Stimulated activated CD8-positive, alpha-beta memory T cell treated with anti-CD3 and anti-CD28 coated beads, Interleukin-4, amount 100 ng/mL, for 1 hour (primary cell): ENCODE measurements at places on chromosomes 4 and X.

- no peak for DNase-seq
These were observed 16.2 kb downstream of the POU4F2 start for GRCh38 chr4:146654687-146655520.

GRCh38 chr4:168506014-168506413 lies 9.2 kb downstream of the PALLD start:
- DNase-seq, result no peak

DNA sequence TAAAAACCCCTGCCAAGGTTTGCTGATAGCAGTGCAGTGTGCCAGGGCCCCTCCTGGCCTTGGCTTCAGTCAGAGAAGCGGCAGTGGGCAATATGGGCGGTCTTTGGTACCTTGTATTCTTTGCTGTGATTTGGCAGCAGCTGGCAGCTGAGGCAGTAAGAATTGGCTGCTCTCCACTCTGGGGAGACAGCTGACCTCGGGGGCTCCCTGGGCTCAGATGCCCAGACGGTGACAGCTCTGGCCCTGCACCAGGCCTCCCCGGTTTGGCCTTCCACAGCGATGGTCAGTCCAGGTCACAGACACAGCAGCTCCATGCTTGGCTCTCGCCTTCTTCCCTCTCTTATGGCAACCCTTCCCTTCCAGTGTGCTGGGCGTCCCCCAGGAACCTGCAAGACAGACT lies 330.9 kb downstream of the BCOR start:
- DNase-seq, result no peak

DNA sequence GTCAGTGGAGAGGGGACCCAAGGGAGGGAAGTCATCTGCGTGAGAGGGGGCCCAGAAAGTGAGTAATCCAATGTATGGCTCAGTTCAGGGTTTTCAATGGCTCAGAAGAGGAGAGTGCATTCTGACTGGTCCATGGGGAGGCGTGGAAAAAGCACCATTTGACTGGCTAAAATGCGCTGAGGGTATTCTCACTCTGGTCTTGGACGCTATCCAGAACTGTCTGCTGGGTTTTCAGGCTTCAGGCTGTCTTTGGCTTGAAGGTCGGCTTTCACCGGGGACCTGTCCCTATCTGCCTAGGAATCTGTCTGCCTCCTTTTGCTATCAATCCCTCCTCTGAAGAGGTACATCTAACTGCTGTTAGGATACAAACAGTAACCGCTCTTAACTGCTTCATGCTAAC lies 26.4 kb downstream of the EPGN start:
- no peak for DNase-seq

GRCh38 chr4:5705647-5706320 lies 2.6 kb downstream of the EVC2 start:
- no peak for DNase-seq

- DNase-seq, result no peak
These were observed 53.9 kb downstream of the PPARGC1A start for GRCh38 chr4:23835774-23836478.

- DNase-seq, result no peak
These were observed 299.5 kb downstream of the ARHGAP24 start for GRCh38 chr4:85774489-85774888.

DNA sequence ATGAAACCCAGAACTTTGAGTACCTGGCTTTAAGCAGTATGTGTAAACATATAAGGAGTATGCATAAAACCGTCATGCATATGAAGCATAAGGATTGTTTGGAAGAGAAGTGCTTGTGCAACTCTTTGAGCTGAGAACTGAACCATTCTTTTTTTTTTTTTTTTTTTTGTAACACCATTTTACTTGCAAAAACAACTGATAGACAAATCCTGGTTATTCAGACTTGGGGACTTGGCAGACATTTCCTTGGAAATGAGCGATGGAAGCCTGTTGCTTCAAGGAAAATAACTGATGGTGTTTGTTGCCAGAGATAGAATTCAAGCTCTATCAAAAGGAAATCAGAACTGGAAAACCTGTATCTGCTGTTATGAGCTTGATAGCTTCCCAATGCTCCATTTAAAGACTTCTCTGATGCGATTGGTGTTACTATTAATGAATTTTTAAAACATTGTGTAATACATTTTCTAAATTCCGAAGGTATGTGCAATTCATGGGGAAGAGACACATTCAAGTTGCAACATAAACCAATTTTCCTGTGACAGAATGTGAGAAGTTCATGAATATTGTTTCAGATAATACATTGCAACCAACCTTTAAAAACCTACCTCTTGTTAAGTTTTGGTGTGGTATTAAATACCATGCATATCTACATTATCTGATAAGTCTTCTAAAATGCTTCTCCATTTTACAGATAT lies 47.0 kb upstream of the FAT1 start:
- no peak for DNase-seq

GRCh38 chrX:109716431-109717028 lies 16.5 kb downstream of the ACSL4 start:
- DNase-seq, result no peak

DNA sequence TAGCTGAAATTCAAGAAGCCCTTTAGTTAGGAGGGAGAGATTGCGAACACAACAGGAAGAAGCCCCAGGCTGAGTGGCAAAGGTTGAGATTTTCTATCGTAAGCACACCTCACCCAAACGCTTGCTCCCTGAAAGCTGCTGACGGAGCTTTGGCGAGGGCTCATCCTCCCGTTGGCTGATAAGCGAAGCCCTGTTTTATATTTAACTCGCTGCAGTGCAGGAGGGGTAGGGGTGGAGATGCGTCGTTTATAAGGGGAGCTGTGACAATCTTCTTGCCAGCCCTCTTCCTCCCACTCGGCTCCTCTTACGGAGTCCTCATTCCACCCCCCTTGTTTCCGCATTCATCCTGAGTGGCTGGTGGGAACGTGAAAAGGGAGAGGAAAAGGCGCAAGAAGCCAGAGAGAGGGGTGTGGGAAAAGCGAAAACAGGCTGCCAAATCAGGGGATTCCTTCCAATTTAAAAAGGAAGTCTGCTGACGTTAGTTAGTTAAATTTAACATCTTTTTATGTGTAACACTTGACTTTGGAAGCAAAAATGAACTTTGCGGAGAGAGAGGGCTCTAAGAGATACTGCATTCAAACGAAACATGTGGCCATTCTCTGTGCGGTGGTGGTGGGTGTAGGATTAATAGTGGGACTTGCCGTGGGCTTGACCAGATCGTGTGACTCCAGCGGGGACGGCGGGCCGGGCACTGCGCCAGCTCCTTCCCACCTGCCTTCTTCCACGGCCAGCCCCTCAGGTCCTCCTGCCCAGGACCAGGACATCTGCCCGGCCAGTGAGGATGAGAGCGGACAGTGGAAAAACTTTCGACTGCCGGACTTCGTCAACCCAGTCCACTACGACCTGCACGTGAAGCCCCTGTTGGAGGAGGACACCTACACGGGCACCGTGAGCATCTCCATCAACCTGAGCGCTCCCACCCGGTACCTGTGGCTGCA lies at the start of gene ENPEP:
TSS of gene ENPEP (plus strand) at position 275 of the 938 bp plus-strand sequence. CDS start at position 535, 260 bp downstream.
- DNase-seq, result no peak

GRCh38 chr4:88035292-88035691 lies 27.9 kb downstream of the PKD2 start:
- DNase-seq, result no peak

- no peak for DNase-seq
These were observed 10.6 kb upstream of the INTS6L start for GRCh38 chrX:135509885-135510284.

DNA sequence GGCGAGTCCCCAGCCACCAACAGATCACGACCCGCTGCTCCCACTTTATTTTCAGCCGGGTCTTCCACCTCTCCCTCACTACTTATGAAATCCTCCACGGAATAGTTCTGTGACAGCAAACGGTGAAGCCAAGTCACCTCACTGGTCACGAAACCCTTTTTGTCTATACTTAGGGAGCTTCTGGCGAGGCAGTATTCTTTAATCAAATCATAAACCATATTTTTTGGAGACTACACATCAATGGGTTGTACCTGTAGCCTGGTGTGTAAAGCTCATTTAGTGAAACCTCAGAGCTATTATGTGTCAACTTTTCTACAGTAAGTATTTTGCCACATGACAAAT lies 809 bp upstream of the H2AZ1 start:
- DNase-seq, result no peak

- DNase-seq, result no peak
These were observed 110.8 kb upstream of the H2AZ1 start for GRCh38 chr4:100060765-100061416.

DNA sequence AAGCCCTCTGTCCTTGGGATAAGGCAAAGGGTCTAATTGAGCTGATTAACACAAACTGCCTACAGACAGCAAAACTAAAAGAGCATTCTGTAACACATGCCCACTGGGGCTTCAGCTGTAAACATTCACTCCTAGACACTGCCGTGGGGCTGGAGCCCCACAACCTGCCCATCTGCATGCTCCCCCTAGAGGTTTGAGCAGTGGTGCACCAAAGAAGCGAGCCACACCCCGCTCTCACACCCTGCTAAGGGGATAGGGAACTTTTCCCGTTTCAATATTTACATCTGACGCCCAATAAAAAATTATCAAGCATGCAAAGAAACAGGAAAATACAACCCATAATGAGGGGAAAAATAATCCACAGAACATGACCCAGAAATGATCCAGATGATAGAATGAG lies 46.9 kb upstream of the HSD17B10 start:
- no peak for DNase-seq

DNA sequence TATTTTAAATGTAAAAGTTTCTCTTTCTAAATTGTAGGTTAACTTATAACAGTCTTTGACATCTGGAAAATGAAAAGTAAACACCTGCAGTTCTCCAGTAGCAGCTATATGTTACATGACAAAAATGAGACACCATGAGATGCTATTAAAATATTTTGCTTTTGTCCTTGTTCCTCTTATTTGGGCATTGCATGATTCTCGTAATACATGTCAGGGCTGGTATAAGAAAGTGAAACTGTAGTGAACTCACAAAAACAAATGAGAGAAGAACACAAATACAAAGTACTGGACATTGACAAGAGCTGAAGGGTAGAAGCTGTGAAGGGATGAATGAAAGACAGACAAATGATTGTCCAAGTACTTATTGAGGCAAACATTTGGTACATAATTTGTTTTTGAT lies 9.0 kb downstream of the GK2 start:
- DNase-seq, result no peak

DNA sequence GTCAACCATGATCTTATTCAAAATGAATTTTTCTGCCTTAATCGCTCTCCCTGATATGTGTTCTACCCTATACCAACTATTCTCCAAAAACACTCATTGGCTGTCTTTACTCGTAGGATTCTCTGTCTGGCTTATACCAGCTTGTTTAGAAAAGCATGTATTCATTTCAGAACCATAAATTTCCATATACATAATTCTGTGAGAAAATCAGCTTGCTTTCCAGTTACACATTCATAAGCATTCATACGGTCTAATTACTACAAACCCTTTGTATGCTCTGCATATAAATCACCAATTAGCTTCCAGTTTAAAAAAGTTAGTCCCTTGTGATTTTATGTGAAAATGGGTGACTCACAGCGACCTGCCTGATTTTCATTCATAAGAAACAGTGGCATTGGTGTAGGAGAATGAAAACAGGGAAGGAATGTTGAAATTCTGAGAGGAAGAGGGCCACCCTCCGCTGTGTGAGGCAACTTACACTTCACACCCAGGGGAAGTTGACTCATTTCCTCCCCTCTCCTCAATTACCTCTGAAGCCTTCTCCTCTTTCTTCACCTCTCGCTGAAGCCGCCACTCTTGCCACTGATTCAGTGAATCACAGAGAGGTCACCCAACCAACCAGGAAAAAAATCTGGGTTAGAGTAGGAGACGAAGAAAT lies 63.3 kb downstream of the MEPE start:
- DNase-seq, result peak; percentile 1

GRCh38 chrX:40117715-40118285 lies 20.0 kb upstream of the BCOR start:
- no peak for DNase-seq

DNA sequence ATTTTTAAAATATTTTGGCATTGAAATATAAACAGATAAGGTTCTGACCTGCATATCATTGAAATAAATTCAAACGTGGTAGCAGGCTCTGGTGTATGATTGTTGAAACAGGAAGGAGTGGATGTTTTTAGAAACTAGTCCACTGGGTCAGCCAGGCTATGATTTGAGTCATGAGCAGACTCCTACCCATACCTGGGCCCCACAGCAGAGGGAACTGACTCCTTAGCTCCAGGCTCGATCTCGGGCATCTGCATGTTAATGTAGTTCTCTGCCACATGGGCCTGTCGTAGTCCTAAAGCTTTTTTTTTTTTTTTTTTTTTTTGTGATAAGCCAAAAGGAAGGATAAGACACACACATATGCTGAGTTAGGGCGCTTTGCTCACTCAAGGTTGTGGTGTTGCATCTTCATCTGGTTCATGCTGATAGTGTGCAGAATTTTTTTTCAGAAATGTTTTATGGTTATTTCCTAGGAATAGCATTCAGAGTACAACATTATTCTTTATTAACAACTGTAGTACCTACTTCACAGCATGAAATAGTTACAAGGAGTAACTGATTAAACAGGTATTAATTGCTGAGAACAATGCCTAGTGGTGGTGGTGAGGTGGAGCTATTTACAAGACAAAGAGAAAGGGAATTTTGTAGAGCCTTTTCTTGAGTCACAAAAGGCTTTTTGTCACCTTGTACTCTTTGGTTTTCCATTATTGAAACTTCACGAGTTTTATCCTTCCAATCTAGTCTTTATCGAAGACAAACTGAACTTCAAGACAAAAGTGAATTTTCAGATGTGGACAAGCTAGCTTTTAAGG lies 27.3 kb downstream of the OFD1 start:
- DNase-seq, result no peak

- no peak for DNase-seq
These were observed 38.5 kb downstream of the CHRNA9 start for GRCh38 chr4:40373636-40374035.

DNA sequence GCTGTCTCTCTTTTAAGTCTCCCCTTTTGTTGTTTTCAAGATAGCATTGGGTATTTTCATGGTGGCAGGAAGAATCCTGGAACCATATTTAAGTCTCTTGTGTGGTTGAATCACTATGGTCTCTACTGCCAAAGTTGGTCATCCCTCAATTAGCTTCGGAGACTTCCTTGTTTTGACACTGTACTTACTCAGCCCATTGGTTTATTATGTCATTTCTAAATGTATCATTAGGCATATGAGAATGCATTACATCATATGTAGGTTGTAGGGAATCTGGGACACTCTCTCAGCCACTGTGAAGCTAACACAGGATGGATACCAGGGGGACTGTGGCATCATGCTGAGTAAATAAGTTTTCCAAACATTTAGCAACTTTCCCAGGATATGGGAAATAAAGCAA lies 211.8 kb downstream of the DTHD1 start:
- DNase-seq, result no peak

DNA sequence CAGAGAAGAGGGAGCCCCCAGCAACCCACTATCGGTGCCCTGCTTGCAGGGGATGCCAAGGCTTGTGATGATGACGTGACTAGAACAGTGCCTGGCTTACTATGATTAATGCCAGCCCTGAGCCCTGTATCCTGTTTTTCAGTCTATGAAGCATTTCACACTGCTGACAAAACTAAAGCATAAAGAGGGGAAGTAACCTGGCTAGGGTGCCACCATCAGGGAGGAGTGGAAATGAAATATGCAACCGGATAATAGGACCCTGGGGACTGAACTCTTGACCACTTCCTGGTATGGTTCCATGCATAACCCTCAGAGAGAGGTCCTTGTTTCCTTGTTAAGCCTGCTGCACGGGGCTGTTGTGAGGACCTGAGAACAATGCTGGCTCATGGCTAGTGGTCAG lies 50.3 kb downstream of the MED28 start:
- DNase-seq, result no peak
